ENCODE measurements at places on chromosomes 1 and 21.

GRCh38 chr21:41977034-41977950, 23.5 kb upstream of the C2CD2 start:
- no peak for DNase-seq

DNA sequence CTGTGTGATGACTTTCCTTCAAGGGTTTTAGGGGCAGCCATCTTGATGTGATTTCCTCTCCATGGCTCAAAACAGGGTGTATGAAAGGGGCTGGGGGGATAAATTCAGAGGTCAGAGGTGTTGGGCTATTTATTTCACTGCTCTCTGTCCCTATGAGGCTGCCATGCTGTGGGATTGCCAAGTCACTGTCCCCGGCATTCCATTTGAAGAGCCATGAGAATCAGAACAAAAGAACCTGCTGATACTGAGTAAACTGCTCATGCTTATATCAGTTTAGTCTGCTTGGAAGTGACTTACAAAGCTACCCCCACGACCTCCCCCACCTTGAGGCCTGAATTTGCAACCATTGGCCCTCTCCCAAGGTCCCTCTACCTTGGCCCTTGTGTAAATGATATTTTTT, 72.3 kb upstream of the UBE2U start:
- DNase-seq: no peak

DNA sequence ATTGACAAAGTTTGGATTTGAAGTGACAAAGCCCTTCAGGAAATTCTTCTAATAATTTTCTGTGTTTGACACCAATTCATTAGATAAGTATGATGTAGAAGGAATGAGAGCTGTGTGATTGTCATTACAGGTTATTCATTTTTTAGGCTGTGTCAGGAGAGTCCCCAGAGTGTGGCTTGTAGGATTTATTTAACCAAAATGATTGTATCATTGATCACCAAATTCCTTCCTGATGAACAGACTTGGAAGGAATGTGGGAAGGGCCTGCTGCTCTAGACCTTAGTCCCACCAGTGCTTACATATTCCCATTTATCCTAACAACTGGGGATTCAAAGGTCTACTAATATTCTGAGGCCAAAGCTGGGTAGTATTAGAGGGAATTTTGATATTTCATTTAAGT, 383.3 kb upstream of the KAZN start:
- DNase-seq: no peak

- no peak for DNase-seq
These were observed 427.2 kb downstream of the KCNT2 start for GRCh38 chr1:196180847-196181593.

DNA sequence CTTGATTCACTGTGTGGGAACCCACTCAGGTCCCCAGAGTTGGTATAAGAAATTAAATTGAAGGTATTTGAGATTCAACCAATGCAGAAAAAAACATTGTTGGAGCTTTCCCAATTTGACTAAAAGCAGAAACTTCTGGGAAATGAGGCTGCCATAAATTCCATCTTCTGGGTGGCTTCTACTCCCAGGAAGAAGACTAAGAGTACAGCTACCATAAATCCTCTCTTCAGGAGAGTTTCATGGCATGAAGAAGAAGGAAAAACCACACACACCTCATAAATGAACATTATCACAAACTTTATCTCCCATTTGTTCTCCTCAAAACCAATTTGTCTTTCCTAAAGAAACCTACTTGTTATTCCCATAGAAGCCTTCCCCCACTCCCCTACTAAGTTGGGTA, 283.9 kb downstream of the DPYD start:
- DNase-seq: no peak

- no peak for DNase-seq
These were observed 1037.2 kb downstream of the ADGRL2 start for GRCh38 chr1:82837766-82838465.

GRCh38 chr1:26516987-26517765, 12.4 kb upstream of the RPS6KA1 start:
- no peak for DNase-seq

DNA sequence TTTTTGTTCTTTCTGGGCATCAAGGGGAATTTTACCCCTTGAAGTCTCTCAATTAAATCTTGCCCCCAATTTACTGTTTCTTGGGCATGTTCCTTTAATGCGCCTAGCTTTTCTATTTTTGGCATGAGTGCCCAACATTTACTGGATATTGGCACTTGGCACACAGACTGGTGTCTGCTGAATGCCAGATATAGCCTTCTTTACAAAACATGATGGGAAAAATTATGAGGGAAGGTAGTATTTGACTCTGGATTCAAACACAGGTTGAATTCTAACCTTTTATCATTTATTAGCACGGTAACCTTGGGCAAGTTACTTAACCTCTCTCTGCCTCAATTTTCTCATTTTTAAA, 88.3 kb upstream of the GPR52 start:
- no peak for DNase-seq

DNA sequence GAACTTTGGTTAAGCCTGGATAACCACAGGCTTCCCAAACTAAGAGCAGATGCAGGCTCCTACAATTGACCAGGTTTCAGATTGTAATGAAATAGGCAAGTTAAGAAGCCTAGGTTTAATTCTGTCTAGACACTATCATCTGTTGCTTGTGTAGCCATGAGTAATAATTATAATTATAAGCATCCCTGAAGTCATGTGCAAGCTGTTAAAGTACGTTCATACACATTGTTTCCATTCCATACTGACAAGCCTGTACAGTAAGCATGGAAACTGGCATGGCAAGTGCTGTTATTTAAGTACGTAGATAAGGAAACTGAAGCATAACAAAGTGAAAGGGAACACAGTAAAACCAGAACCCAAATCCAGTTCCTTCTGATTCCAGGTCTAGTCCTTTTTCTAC, 557.2 kb upstream of the BEND5 start:
- DNase-seq: no peak

DNA sequence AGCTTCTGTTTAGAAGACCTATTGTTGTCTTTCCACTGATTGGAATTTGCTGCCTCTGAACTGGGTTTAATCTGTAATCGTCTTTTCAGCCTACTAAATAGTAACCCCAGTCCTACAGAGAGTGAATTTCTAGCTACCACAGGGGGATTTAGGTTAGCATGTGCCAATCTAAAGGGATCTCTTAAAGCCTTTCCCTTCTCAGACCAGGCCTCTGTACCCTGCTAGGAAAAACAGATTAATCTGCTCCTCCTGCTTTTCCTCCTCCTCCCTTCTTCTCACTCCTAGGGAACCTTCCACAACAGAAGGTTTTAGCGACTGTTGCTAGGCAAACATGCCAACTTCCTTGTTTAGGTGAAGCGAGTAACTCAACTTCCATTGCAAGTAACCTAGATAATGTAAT, 1.3 kb upstream of the RC3H1 start:
- DNase-seq: no peak

- no peak for DNase-seq
These were observed 15.5 kb downstream of the IBA57 start for GRCh38 chr1:228180959-228181644.

GRCh38 chr1:199422206-199422605, 605.3 kb upstream of the NR5A2 start:
- no peak for DNase-seq

DNA sequence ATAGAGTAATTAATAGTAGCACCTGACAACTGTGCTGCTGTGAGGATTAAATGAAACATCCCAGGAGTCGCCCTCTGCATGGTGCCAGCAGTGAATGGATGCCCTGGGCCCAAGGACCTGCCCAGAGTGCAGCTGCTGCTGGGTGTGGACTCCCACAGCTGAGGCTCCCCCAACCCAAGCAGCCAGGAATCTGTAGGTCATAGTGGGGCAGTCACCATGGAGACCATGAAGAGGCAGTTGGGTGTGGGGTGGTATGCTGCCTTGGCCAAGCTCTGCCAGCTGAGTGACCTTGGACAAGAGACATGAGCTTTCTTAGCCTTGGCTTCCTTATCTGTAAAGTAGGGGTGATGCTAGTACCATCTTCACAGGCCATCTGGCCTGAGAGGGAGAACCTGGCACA, 9.4 kb downstream of the OLIG2 start:
- no peak for DNase-seq

DNA sequence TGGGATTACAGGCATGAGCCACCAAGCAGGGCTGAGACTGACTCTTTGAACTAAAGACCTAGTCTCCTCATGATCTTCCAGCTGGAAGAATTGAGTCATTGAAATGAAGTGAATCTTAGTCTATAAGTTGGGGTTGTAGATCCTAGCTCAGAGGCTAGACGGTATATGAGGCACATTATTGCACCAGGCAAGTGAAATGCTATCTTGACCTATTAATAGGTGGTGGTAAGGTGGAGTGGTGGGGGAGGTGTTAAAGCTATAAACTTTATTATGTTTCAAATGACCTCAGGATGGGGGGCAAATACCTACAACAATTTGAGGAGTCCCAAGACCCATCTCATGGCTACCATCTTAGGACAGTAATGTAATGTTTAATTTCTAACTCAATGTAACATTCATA, 36.8 kb upstream of the SLC16A1 start:
- no peak for DNase-seq

- no peak for DNase-seq
These were observed 946 bp upstream of the HNRNPR start for GRCh38 chr1:23344987-23345472.

DNA sequence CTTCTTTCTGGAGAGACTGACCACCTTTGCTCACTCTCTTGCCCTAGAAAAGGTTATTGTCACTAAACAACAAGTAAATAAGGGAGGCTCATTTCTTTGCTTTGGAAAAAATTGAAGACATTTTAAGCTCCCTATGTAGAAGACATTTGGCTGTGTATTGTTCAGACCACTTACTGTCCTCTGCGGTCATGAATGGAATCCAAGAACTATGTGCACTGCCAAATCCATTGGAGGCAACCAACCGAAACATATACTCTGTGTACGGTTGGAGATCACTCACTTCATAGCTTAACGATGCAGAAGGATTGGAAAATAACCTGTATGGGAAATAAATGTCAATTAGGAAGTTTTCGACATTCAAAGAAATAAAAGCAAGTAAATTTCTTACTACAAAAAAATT, 332.8 kb downstream of the KCTD3 start:
- no peak for DNase-seq

GRCh38 chr1:236090741-236091147, 25.9 kb upstream of the NID1 start:
- DNase-seq: no peak

GRCh38 chr1:7679873-7680206, 91.3 kb upstream of the VAMP3 start:
- no peak for DNase-seq

GRCh38 chr1:220924331-220924970, 45.2 kb downstream of the HLX start:
- no peak for DNase-seq

DNA sequence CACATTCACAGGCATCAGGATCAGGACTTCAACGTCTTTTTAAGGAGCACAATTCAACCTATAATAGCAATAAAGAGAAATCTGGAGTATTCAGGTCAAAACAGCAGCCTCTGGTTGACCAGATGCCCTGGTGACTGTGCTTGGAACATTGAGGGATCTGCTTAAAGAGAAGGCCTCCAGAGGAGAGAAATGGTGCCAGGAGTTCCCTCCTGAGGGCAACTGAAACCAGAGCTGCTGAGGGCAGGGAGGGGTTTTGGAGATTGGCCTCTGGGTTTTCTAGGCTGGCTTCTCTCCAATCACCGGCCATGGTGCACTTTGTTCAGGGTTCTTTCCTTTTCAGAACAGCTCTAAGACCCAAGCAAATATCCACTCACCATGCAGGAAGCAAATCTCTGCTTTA, 190.7 kb upstream of the KIAA0040 start:
- no peak for DNase-seq

GRCh38 chr1:41486053-41486370, 1.5 kb upstream of the EDN2 start:
- DNase-seq: no peak

GRCh38 chr1:156551869-156552268, 20.5 kb downstream of the IQGAP3 start:
- no peak for DNase-seq

GRCh38 chr1:206691604-206692003, 6.9 kb downstream of the MAPKAPK2 start:
- no peak for DNase-seq

DNA sequence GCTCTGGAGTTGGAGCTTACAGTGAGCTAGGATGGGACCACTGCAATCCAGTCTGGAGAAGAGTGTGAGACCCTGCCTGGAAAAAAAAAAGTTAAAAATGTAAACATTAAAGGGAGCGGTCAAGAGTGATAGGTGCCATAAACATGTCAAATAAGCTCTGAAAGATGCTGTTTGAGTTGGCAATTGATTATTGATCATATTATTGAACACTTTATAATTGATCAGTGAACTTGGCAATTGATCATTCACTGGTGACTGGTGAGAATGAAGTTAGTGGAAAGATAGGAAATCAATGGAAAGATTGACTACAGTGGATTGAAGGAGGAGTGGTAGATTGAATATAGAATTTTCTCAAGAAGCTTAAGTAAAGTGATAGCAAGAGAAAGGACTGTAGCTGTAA, 64.3 kb upstream of the MPC2 start:
- no peak for DNase-seq

DNA sequence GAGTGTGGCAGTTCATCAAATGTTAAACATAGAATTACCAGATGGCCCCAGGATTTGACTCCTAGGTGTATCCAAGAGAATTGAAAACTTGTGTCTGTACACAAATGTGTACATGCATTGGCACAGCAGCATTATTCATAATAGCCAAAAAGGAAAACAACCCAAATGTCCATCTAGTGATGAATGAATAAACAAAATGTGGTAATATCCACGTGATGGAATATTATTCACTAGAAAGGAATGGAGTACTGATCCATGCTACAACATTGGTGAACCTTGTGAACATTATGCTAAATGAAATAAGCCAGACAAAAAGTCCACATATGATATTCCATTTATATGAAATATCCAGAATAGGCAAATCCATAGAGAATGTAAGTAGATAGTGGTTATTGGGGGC, 77.7 kb downstream of the RAVER2 start:
- no peak for DNase-seq

GRCh38 chr1:180927348-180927747, 14.7 kb downstream of the KIAA1614 start:
- no peak for DNase-seq

DNA sequence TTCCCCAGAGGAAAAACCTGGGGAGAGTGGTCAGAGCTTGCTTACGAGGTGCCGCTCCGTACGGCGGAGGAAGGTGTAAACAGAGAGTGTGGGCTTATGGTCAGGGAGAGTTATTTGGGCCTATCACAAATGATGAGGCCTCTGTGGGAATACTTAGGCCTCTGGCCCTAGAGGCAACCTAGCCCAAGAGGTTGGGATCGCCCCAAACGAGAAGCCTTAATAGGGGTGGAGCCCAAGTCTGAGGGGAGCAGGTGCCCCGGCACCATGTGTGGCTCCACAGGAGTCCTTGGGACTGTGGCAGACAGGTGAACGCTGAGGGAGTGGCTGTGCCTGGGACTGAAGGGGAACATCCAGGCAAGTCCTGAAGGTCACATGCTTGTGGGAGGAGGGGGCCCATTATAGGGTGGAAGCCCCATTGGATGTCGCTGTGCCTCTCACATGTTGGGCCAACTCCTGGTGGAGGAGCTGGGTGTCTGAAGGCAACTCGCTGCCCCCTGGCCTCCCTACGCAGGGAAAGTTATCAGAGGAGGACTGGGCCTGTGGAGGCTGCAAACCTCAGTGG, 135.1 kb downstream of the ZSCAN20 start:
- no peak for DNase-seq

Measured in neural crest cell (in vitro differentiated cells).